ENCODE measurements at places on chromosomes 5 and 9.

GRCh38 chr5:145683431-145683830 is 151.7 kb downstream of the PRELID2 start:
- DNase-seq, result no peak

DNA sequence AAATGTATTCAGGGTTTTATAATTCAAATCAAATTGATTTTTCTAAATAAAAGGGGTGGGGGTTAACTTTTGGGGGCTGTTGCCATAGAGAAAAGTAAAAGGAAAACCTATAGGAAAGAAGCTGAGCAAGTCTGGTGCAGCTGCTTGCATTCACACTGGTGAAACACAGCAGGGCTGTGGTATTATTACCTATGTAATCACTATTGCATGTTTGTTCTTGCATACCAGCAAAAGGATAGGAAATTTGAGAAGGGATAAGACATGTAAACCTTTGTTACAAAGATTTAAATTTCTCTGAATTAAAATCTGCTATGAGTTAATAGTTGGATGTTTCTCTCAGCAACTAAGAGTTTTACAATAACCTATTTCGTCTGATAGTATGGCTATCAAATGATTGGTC is 346.7 kb downstream of the EFNA5 start:
- DNase-seq, result no peak

DNA sequence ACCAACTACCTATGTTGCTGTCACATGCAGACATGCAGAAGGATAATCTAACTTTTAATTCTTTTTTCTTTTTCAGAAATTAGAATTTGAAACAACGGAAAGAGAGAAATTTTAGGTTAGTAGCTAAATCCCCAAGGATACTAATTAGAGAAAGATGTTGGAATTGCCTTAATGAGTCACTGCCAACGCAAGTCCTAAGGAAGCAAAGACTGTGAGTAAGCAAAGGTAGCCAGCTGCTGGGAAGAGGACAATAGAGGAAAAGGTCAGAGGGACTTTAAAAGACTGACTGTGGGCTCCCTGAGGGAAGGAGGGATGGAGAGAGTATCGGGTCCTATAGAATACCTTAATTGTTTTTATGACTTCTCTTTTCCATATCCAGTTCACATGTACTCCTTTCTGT is 461.9 kb upstream of the PAPPA start:
- DNase-seq, result no peak

DNA sequence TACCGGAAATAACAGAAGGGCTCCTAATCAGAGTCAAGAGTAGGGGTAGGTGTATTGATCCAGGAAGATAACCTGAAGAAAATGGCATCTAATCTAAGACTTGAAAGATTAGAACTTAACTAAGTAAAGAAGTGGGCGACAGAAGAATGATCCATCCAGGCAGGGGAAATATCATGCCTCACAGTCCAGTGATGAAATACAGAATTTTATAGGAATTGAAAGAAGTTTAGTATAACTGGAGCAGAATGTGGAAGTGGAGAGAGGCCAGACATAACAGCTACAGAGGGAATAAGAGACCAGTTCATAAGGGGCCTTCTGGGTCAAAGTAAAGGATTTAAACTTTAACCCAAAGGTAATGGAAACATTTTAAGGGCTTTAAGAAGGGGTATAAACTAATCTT is 42.2 kb downstream of the ERP44 start:
- DNase-seq, result no peak

DNA sequence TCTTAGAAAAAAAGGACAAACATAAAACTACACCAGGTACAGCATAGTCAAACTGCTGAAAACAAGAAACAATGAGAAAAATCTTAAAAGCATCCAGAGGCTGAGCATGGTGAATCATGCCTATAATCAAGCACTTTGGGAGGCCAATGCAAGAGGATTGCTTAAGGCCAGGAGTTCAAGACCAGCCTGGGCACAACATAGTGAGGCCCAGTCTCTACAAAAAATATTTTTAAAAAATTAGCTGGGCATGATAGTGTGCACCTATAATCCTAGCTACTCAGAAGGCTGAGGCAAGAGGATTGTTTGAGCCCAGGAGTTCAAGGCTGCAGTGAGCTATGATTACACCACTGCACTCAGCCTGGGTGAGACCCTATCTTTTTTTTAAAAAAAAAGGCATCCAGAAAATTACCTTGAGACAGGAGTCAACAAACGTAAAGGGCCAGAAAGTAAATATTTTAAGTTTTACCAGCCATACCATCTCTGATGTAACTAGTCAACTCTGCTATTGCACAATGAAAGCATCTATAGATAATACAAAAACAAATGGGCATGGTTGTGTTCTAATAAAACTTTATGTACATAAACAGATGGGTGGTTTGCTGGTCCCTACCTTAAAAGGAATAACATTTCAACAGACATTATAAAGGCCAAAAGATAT is 19.8 kb downstream of the AP3B1 start:
- no peak for DNase-seq

DNA sequence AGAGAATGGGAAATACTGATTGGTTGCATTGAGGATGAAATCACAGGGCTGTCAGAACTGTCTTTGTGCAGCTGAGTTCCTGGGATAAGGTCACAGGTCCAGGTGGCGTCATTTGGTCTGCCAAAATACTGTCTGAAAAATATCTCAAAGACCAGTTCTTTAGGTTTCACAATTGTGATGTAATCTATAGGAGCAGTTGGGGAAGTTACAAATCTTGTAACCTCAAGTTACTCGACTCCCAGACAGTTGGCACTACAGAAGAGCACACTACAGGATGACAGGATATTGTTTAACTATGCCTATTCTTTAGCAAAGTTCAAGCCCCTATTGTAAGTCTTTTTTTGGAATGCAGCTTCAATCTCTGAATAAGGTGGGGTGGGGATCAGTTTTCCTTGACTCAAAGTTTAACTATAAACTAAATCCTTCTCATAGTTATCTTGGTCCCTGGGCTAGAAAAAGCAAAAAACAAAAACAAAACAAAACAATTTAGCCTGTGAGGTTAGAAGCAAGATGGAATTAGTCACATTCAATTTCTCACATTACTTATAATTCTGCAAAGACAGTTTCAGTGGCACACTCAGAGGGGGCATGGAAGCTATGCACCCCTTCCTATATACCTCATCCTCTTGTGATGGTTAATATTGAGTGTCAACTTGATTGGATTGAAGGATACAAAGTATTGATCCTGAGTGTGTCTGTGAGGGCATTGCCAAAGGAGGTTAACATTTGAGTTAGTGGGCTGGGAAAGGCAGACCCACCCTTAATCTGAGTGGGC is 276.0 kb downstream of the AUH start:
- DNase-seq, result no peak

GRCh38 chr9:14222149-14222835 is 91.6 kb downstream of the NFIB start:
- no peak for DNase-seq

DNA sequence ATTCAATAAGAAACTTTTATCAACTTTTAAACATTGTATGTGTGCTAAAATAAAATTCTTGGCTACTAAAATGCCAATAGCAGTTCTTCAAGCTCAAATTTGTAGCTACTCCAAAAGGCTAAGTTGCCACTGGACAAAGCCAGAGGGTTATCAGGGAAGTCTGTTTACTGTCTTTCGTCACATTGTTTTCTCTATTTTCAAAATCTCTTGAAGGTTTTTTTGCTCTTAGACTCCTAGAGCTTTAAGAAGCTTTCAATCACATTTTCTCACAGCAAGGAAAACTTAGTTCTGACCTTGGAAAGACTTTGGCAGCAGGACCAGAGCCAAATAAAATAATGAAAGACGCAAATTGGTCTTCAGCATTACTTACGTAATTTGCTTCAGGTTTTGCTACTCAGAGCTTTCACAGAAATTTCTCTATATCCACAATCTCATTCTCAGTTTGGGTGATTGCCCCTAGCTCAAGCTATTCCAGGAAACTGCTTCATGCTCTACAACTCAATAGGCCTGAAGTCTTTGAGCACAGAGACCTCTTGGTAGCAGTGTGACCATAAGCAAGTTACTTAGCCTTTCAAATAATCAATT is 257.7 kb downstream of the GABRG2 start:
- no peak for DNase-seq

DNA sequence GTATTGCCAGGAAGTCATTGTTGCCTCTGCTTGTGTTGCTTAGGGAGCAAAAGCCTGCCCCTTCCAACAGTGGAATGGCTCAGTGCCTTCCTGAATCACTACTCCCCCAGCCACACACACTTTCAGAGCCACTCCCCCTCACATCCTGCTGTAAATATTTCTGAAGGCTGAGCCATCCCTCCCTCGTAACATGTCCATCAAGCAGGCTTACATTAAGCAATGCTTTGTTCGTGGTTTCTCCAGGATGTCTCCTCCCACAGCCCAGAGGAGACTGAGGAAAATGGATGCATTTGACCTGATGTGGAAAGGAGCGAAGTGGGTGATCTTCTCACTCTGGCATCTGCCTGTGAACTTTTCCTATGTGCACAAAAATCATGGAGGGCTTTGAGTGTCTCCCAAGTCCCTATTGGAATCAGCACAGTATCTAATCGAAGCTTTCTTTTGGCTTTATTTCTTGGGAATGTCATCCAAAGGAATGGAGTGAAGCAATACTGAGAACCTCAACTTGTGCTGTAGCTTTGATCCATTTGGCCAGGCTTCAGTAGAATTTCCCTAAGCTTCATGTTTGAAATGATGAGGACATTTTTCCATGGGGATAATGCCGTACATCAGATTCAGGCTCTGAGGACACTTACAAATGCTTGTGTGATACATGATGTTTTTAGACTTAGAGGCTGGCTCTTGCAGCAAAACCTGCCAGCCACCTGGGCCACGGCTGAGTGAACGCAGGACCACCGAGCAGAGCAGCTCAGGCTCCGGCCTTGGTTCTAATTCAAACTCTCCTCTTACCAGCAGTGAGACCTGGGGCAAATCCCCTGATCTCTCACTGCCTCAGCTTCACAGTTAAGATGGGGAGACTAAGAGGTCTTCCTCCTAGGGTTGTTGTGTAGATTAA is 389.1 kb downstream of the ENC1 start:
- no peak for DNase-seq

GRCh38 chr5:169339869-169340268 is 38.9 kb upstream of the SLIT3 start:
- no peak for DNase-seq

- no peak for DNase-seq
Observed at GRCh38 chr5:154260224-154260927, 69.8 kb downstream of the GALNT10 start.

DNA sequence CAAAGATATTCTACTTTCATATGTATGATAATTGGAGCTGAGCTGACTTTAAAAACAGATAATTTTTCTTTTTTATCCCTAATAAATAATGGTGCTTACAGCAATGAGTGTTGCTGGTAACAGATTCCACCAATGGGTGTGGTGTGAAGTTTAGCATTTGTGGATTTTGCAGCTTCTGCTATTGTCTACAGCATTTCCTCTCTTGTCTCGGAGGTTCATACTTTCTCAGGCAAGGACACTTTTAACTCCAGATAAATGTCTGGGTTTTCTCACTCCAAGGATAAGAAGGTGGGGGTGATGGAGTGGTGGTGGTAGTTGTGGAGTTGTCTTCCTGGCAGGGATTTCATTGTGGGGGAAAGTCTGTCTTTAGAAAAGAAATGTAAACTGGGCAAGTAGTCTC is 120.0 kb upstream of the CDKN2B start:
- no peak for DNase-seq

GRCh38 chr9:89905606-89906338 is 301.0 kb downstream of the GADD45G start:
- no peak for DNase-seq
